Ureter (tissue), 1 donor: ENCODE measurements at places on chromosomes 3 and 15.

GRCh38 chr3:170776887-170777563 lies 93.0 kb downstream of the RPL22L1 start:
- no peak for DNase-seq

DNA sequence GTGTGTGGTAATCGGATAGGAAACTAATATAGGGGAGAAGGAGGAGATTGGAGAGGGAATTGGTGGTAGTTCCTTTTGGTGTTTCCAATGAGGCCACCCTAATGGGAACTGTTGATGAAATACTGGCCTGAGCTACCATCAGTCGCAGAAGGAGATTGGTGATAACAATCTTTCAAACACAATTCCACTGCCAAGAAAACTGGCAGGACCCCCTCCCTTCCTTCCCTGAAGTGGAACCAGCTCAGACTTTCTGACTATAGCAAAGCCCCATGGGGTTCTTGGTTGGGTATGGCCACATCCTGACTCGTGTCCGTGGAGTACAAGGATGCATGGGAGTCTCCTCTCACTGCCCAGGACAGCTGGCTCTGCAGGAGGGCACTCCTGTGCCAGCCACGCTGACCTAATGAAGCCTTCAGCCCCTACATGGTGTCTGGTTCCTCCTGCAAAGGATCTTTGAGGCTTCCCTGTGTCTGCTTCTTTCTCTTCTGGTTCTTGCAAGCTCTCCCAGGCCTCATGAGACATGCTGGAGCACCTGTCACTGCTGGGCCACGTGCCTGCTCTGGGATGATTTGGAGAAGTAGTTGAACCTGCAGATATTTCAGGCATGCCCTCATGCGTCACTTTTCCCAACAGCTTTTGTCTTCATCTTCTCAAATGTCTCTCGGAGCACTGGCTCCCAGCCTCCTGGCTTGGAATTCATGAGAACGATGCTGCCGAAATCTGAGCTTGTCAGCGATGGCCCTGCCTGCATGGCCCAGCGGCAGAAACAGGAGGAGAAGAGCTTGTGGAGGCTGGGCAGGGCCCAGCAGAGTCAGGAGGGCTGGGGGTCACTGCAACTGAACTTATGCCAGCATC lies 90.0 kb upstream of the ADPGK start:
- no peak for DNase-seq

- no peak for DNase-seq
Observed at GRCh38 chr3:154125378-154126030, 4.3 kb downstream of the ARHGEF26 start.

DNA sequence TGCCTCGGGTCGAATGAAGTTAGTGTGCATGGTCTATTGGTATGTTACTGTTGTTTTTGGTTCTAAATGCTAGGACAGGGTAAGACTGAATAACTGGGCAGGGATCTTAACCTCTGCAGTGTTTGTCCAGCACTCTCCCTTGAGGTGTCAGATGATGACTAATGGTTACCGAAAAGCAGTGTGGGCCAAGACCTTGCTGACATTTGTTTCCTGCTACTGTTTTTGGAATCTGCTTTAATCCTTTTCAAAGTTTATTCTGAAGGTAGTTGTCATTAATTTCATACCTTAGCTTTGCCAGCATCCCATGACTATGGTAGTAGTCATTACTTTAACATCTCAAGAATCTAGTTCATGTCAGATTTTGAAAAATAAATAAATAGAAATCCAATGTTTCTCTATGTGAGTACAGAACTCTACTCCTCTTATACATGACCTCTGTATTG lies 117.0 kb downstream of the P3H2 start:
- no peak for DNase-seq

DNA sequence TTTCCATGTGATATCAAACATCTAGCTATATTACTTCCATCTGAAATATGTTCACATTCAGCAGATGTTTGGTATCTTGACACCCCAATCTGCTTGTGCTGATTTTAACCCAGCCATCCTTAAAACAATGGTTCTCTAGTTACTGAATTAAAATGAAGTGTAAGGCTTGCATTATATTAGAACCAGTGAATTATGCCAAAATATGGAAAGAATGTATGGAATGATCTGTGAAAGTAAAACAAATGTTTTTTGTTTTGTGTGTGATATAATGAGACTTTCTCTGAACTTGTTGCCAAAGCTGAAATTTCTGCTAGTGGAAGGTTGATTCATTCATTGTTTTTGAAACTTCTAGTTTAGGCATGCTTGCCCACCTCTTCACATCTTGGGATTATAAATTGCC lies 317.1 kb downstream of the MEX3B start:
- DNase-seq: no peak

- DNase-seq: no peak
Observed at GRCh38 chr3:171456765-171457606, 3.2 kb downstream of the TNIK start.

DNA sequence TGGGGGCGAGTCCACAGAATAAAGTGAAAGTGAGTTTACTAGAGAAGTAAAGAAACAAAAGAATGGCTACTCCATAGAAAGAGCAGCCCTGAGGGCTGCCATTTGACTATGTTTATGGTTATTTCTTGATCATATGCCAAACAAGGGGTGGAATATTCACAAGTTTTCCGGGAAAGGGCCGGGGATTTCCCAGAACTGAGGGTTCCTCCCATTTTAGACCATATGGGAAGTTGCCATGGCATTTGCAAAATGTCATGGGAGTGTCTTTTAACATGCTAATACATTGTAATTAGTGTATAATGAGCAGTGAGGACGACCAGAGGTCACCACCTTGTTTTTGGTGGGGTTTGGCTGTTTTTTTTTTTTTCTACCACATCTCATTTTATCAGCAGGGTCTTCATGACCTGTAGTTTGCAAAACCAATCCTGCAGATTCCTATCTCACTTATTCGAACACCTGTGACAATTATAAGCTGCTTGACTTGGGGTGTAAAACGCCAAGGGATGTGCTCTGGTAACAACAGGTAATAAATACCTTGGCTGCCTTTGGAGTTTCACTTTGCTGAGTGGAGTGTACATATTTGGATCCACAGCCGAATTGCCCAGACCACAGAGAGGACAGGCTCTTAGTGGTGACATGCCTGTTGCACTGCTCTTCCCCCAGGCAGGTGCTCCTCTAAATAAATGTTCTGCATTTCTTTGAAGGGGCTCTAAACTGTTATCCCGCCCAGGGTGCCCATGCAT lies 43.6 kb downstream of the C2CD4B start:
- DNase-seq: no peak

GRCh38 chr3:104263477-104263876 lies 1103.2 kb upstream of the ALCAM start:
- DNase-seq: no peak

DNA sequence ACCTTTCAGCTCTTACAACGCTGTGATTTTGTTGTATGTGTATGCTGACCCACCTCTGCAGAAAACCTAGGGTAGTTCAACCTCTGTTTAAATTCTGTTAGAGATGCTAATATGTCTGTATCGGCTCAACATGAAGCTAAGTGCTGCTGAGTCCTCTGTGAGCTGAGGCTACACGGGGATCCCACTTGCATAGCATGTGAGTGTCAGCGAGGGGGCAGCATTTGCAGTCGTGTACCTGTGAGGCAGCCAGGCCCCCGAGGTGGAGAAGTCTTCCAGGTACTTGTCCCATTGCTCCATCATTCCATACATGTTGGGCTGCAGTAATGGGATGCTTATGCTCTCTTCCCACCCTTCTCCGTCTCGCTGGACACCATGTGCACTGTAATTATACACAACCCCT lies 3.7 kb downstream of the MKRN2OS start:
- no peak for DNase-seq

DNA sequence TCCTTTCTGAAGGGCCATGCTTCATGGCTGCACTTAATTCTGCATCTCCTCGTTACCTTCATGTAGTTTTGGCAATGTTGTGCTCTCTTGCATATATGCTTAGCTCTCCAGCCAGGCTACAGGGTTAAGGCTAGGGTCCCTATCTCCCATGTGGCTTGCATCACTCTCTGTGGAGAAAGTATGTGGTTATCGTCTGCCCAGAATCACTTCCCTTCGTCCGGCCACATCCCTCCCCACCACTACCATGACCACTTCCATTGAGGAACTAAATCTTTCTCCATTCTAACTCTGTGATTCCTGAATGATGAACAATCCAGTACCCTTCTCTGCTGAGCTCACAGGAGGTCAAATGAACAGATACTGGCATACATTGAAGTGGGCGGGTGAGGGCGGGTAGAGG lies 34.0 kb downstream of the WWTR1 start:
- DNase-seq: no peak

DNA sequence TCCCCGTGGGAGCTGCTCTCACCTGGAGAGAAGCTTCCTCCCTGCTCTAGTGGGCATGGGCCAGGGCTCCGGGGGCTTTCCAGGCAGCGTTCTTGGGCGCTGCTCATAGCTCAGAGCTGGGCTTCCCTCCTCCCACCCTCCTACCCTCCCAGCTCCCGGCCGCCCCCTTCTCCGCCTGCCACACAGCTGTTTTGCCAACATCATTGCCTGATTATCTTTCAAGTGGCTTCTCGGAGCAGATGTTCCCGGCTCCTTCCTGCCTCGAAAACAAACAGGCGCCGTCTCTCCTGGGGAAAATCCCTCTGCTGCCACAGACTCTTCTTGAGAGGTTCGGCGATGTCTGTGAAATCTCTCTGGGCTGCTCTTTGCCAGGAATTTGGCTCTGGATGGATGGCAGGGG lies 195.6 kb downstream of the RPLP1 start:
- DNase-seq: peak; percentile 31

DNA sequence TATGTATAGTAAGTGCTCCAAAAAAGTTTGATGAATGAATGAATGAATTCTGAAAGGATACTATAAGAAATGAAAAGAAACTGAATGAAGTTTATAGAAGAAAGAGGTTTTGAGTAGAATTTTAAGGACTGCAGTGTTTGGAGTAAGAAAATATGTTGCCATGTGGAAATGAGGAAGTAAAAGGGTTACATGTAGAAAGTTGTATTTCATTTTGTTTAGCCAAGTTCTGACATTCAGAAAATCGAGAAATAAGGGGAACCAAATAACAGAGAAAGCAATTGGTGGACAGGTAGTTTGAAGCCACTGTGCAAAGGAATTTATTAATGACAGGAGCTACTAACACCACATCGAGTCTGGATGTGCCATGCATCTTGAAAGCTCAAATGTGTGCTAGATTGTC lies 200.7 kb downstream of the SATB1 start:
- DNase-seq: no peak

DNA sequence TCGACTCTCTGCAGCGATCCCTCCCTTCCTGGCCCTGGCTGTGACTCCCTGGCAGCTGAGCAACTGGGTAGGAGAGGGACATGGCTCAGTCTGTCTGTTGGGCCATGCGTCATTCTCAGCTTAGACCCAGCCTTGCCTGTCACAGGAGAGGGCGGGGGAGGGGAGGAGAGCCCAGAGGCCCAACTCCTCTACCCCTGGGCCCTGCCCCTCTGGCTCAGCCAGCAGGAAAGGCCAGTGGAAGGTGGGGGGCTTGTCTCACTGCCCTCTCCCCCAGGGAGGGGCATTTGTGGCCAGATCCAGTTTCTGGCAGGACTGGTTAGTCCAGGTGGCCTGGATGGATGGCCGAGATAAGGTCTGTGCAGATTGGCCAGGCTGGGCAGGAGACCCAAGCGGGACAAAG lies 31.6 kb downstream of the DNAJB8 start:
- peak; percentile 91 for DNase-seq

- no peak for DNase-seq
Observed at GRCh38 chr15:63523306-63523990, 19.1 kb downstream of the USP3 start.

DNA sequence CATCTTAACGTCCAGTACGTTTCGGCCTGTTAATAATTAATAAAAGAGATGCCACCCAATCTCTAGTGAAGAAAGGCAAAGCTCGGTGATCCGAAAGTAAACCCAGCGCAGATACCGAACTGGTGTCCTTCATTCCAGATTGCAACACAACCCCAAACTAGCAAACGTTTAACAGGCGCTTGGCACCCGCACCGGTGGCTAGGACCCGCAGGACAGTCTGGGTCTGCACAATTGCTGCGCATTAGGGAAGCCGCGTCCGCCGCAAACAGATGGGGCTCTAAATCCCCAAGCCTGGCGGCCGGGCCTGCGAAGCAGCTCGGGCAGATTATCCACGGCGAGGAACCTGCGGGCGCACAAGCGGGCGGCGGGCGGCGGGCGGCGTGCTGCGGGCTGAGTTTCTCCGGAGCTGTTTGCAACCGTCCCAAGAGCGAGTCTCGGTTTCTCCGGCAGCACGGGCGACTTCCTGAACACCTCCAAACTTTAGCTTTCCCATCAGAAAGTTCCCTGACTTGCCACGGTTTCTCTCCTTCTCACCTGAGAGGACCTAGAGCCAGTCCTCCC lies 112.1 kb upstream of the ICE2 start:
- DNase-seq: peak; percentile 58

DNA sequence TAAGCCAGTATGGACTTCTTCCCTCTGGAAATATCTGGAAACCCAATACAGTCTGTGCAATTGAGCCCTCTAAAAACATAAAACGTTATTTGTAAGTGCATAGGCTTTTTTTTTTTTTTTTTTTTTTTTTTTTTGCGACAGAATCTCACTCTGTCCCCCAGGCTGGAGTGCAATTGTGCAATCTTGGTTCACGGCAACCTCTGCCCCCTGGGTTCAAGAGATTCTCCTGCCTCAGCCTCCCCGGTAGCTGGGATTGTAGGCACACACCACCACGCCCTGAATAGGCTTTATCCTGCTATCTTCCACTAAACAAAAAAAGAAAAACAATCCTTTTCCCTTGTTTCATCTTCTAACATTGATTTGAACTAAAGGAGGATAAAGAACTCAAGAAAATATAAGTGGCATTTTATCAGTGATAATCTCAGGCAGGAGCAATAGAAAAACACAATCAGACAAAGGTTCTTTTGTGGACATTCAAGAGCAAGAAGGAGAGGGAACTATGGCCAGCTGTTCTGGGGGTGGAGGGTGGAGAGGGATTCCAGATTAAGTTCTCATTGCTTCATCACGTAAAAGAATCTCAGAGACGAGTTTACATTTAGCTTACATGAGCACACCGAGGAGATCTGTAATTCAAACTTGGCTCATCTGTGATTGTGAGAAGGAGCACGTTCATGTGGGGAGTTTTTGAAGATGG lies 68.6 kb downstream of the ITGB5 start:
- no peak for DNase-seq

GRCh38 chr3:187919048-187919447 lies 173.8 kb upstream of the BCL6 start:
- no peak for DNase-seq

- DNase-seq: no peak
Observed at GRCh38 chr3:60081381-60082095, 1031.7 kb upstream of the CFAP20DC start.

- DNase-seq: no peak
Observed at GRCh38 chr3:175208326-175208725, 349.2 kb downstream of the NAALADL2 start.

- DNase-seq: no peak
Observed at GRCh38 chr3:113266738-113267137, 55.4 kb downstream of the BOC start.

DNA sequence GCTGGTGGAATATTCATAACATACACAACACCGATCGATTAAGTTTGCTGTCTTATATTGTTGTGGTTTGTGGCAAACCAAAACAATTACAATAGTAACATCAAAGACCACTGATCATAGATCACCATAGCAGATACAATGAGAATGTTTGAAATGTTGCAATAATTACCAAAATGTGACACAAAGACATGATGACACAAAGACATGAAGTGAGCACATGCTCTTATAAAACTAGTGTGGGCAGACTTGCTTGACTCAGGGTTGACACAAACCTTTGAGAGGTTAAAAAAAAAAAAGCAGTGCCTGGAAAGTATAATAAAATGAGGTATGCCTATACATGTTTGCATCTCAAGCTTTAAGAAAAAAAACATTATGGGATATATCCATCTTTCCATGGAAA lies 130.3 kb downstream of the NR1I2 start:
- no peak for DNase-seq

GRCh38 chr3:140627756-140628155 lies 50.1 kb upstream of the TRIM42 start:
- DNase-seq: no peak

- DNase-seq: no peak
Observed at GRCh38 chr3:145471976-145472375, 689.0 kb downstream of the PLOD2 start.
